ENCODE measurements at places on chromosomes 11 and 22.

- no peak for DNase-seq
Observed at GRCh38 chr11:70860888-70861287, 391.5 kb downstream of the SHANK2 start.

DNA sequence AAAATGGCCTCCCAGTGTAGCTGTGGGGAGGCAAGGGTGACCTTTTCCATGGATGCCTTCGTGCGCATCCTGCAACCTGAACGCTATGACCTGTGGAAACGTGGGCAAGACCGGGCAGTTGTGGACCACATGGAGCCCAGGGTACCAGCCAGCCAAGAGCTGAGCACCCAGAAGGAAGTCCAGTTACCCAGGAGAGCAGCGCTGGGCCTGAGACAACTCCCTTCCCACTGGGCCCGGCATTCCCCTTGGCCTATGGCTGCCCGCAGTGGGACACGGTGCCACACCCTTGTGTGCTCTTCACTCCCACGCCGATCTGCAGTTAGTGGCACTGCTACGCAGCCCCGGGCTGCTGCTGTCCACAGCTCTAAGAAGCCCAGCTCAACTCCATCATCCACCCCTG, 24.8 kb downstream of the KDM4D start:
- no peak for DNase-seq

DNA sequence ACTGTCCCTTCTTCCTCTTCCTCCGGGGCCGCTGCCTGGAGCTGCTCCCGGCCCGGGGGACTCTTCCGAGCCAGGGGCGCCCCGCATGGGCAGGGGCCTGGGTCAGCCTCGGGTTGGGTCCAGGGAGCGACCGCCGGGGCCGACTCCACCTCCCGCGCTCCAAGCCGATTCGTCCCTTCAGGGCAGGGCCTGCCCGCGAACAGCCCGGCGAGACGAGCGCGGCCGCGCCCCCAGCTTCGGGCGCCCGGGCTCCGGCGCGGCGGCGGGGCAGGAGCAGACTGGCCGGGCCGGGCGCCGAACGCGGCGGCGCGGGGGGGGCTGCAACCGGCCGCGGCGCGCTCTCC, at the start of gene LARGE1:
LARGE1 (minus strand) TSS at position 280 of the 344 bp plus-strand sequence.
- no peak for DNase-seq

DNA sequence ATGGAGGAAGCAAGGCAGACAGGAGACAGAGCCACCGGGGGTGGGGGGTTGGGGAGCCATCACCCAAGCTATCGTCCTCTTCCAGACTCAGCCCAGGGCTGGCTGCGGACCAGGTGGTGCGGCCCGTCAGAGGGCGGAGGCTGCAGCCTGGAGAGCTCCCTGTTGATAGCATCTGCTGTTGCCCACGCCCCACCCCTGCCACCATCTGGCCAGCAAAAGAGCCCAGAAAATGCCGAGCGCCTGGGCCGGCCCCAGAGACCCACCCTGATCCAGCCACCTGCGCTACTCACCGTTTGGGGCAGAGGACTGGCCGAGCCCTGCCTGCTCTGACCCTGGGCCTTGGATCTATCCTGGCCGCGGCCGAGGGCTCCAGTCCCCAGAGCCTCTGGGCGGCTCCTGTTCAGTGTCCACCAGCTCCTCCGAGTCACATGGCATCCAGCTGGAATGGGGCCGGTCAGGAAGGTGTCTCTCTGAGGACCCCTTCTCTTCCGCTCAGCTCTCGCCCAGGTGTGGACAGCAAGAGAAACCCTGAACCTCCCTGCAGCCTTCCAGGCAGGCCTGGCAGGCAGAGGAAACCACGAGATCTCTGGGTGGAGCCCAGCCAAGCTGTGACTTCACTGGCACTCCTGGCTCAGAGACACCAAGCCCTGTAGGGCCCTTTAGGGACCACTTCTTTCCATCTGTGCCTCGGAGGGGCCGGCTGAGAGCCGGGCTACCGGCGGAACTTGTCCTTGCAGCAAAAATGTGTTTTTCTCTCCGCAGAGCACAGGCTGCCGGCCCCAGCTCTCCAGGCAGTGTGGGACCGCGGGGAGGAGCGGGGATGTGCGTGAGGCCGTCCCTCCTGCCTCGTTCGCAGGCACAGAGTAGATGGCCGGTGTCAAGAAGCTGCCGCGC, at the start of gene MRGPRE:
MRGPRE (minus strand) TSS at position 567 of the 894 bp plus-strand sequence. CDS start 3,618 bp downstream, outside the sequence.
- DNase-seq = peak; percentile 5

All from fibroblast of villous mesenchyme (primary cell).